ENCODE measurements at places on chromosomes 1 and 21.
A peak's percentile ranks its signal among the peaks of the same experiment; 100 is the strongest.

- no peak for DNase-seq
Observed at GRCh38 chr1:109874445-109874844, 36.2 kb upstream of the CSF1 start.

- peak; percentile 74 for DNase-seq
Observed at GRCh38 chr1:19811206-19811851, 3.8 kb downstream of the RNF186 start.

DNA sequence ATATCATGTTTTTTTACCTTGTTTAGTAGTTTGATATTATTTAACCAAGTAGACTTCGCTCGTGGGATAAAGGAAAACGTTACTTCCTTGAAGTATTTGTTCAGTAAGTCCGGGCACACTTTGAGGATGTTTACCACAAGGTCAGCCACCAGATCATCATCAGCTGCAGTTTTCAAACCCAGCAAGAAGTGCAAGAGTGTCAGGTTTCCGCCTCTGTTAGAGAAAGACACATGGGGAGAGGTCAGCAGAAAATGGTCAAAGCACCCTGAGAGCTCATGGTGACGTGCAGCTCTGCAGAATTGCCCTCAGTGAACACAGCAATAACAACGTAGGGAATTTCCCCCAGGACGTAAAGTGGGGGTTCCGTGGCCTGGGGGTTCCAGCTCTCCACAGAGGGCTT is 24.4 kb downstream of the URB1 start:
- no peak for DNase-seq

GRCh38 chr1:221283532-221283931 is 404.3 kb downstream of the HLX start:
- DNase-seq = no peak

DNA sequence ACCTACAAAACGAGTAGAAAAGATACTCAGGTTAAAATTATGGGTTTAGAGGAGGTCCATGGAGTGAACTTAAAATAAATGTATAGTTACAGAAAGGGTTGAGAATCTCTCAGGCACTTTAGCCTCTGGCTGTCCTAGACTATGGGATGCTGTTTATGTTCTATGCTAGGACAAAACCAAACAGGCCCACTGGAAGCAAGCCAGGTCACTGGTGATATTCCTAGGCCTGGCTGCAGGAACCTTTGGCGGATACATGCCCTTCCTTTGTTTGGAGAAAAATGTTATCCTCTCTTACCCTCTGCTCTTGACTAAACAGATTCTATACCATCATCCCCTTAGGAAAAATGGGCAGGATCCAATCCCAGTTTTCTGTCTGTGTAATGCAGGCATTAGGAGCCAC is 90.7 kb upstream of the DUSP10 start:
- DNase-seq = no peak

GRCh38 chr21:32514275-32515055 is 70.9 kb downstream of the TCP10L start:
- no peak for DNase-seq

DNA sequence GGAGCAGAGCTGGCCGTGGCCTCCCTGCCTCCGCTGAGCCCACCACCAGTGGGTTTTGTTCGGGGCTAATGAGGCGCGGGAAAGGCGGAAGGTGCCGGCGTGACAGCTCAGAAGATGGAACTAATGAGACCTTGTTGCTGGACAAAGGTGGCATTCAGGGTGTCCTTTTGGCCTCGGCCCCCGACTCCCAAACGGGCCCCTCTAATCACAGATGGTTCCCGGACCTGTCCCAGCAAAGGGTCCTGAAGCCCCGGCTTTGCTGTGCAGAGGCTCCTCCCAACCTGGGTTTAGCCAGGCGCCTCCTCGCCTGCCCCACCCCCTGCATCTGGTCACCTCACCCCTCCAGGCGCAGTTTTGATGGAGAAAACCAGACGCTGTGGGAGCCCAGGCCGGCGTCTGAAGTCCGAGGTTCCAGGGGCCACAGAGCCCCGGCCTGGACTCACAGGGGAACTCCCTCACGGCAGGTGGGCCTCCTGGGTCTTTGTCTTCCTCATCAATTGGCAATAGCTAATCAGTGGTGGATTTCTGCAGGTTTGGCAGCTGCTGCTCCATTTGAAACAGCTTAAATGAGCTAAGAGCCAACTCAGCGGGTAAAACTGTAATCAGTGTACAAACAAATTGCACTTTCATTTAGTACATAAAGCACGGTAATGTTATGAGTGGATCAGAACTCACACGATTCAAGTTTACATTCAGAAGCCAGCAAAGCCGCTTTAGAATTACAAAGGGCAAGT is 44.3 kb upstream of the ADARB1 start:
- no peak for DNase-seq

DNA sequence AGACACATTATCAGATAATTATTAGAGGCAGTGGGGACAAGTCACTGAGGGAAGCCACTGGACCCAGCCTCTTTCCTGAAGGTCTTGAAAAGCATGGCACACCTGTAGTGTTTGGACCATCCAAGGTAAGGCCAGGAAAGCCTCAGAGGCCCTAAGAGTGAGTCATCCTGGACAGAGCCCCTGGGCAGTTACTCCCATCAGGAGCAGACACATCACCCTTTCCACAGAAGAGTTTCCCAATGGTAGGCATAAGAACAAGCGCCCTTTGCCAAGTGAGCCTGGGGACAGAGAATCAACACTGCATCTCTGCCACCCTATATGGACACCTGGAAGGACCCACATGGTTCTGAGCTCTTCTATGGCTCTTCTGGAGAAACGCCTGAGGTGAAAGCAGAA is 136.0 kb downstream of the PLXNA2 start:
- no peak for DNase-seq

- DNase-seq = no peak
Observed at GRCh38 chr1:72278461-72278860, 3.9 kb downstream of the NEGR1 start.

GRCh38 chr1:226785805-226786204 is 46.7 kb upstream of the ITPKB start:
- no peak for DNase-seq

DNA sequence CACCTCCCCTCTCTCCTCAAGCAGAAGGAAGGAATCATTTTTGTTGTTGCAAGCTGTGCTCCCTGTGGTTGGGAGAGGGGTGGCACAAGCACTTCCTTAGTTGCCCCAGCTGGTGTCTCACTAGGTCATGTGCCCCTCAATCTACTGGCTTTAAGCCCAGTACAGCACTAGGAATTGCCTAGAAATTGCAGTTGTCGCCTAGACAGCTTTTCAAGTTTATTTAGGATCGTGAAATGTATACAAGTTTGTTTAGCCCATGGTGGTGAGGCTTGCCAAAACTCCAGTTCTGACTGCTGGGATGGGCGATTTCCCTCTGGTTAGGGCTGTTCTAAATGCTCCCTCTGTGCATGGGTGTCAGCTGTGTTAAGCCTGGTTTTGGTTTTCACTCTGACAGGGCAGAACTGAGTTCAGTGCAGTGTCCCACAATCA is 126.8 kb upstream of the ZNF644 start:
- no peak for DNase-seq

DNA sequence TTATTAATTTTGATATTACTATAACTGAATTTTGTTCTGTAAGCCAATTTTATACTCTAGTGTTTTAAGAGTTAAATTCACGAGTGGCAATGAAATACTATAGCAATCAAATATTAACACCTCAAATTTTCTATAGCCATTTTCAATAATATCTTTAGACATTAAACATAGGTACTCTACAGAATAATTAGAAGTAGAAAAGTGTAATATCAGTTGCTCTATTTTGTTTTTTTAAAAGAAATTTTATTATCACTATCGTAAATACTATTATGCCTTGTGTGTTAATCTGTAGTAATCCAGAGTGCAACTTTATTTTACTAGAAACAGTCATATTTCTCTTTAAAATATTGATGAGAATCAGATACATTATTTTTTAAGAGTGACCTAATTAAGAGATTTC is 691.2 kb downstream of the USP25 start:
- DNase-seq = no peak

Data from stimulated activated CD8-positive, alpha-beta memory T cell treated with anti-CD3 and anti-CD28 coated beads, Interleukin-4, amount 100 ng/mL, for 48 hours (primary cell).